ENCODE measurements at places on chromosomes 3 and 15. TPM values are rescaled to one million over a fixed set of nuclear protein-coding genes. Genes with fewer than 3 reads are reported as not detected.

Gene UBAP1L
- 1.8 TPM for total RNA-seq

Gene MCF2L2
- total RNA-seq: 0.72 TPM

GRCh38 chr3:13109516-13109915, 36.3 kb upstream of the IQSEC1 start:
- no peak for ATAC-seq

Gene APOD
- 3.5 TPM for total RNA-seq

GRCh38 chr3:15148614-15149013, 49.7 kb upstream of the RBSN start:
- peak; percentile 35 for ATAC-seq

- ATAC-seq: peak; percentile 57
These were observed 96.3 kb upstream of the ZBED2 start for GRCh38 chr3:111691293-111691909.

- ATAC-seq: no peak
These were observed 8.6 kb downstream of the NDUFB4 start for GRCh38 chr3:120604784-120605183.

- no peak for ATAC-seq
These were observed 29.5 kb upstream of the ZNF774 start for GRCh38 chr15:90322538-90322937.

DNA sequence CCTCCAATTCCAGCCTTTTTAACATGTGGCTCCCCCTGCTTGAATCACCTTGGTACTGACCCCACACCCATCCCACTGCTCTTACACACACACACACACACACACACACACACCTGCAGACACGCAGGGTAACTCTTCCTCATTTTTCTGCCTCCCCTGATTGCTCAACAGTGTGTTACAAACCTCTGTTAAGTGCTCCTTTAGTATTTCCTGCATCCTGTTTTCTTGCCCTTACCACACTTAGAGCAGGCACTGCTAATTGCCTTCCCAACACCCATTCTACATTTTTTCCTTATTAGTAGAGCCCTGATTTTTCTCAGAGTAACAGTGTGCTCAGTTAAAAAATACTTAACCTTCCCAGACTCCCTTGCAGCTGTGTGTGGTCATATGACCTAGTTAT, 184.0 kb downstream of the EBLN2 start:
- no peak for ATAC-seq

- no peak for ATAC-seq
These were observed 374.6 kb upstream of the ARL6 start for GRCh38 chr3:97389936-97390335.

DNA sequence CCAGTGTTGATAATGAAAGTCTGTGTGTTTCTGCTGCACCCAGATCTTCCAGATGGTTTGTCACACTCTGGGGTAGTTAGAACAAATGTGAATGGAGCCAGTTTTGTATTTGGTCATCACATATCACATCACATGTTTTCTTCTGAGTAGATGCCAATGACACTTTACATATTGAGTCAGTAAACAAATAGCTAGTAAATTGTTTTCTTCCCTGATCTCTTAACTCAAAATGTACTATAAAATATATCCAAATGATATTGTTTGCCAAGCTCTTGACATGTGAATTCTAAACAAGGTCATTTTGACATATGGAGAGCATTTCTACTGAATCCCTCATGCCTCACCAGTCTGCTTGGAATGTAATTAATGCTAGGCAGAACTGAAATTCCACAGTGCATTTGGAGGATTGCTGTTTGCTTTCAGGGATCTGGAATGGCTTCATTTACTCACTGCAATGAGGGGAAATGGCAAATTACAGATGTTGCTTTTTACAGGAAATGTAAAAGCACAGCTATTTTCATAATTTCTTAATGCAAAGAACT, 45.0 kb downstream of the PDHB start:
- ATAC-seq: no peak

GRCh38 chr3:158488670-158489069, 82.3 kb upstream of the MLF1 start:
- no peak for ATAC-seq

GRCh38 chr3:37905987-37906674, 44.5 kb downstream of the CTDSPL start:
- ATAC-seq: peak; percentile 24

Gene DISP2
- 0.28 TPM for total RNA-seq

DNA sequence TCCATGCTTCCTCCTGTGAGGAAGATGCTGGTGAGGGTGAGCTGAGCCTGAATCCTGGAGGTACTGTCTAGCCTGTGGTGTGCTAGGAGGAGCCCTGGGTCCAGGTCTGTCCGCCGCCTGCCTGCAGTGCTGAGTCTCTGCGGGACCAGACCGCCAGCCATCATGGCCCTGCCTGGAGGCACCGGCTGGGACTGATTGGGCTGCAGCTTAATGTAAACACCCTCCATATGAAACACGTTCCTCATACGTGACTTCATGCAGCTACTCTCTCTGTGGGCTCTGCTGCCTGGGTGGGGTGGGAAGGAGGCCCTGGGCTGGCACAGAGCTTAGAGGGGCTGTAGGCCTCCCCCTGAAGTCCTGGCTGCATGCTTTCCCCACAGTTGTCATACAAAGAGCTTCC, 67.4 kb downstream of the FBLN2 start:
- ATAC-seq: no peak

GRCh38 chr15:38538328-38539007, 26.1 kb downstream of the RASGRP1 start:
- ATAC-seq: no peak

Gene WDR93
- total RNA-seq: not detected

Gene NANOGP8
- 0.44 TPM for total RNA-seq
